ENCODE measurements at places on chromosomes 2 and 18. TPM values are rescaled to one million over a fixed set of nuclear protein-coding genes. Genes with fewer than 3 reads are reported as not detected.
A peak's percentile ranks its signal among the peaks of the same experiment; 100 is the strongest.

The M1AP gene
- total RNA-seq = not detected

The ACTR2 gene
- total RNA-seq = 47.2 TPM

The TCF4 gene
- 6.8 TPM for total RNA-seq

The FBXO41 gene
- 11.1 TPM for total RNA-seq

The SKA1 gene
- 32.6 TPM for total RNA-seq

The ASXL3 gene
- total RNA-seq = not detected

The VWC2L gene
- total RNA-seq = not detected

The CNDP1 gene
- total RNA-seq = not detected

The AMER3 gene
- not detected for total RNA-seq

GRCh38 chr2:226611944-226612318 is 187.7 kb downstream of the IRS1 start:
- DNase-seq = no peak

- DNase-seq = peak; percentile 53
Measured at GRCh38 chr2:190088917-190089316, 26.4 kb upstream of the MSTN start.

- DNase-seq = no peak
Measured at GRCh38 chr2:88196490-88197087, 26.4 kb downstream of the THNSL2 start.

DNA sequence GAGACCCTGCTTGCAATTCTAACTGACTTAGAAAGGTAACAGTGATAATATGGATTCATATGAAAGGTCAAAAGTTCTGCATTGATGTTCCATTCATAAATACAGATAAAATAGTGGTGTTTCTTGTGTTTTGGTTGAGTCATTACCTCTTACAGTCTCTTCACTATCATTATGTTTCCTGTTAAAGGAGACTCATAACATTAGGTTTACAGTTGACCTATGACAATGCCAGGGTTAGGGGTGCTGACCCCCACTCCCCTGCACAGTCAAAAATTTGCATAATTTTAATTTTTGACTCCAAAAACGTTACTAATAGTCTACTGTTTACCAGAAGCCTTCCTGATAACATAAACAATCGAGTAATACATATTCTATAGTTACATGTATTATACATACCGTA is 75.4 kb downstream of the VRK2 start:
- no peak for DNase-seq

- no peak for DNase-seq
Measured at GRCh38 chr2:45210462-45211195, 201.4 kb upstream of the SIX2 start.

GRCh38 chr2:53740170-53740569 is 27.4 kb upstream of the CHAC2 start:
- peak; percentile 33 for DNase-seq

- DNase-seq = peak; percentile 91
Measured at GRCh38 chr2:86017901-86018896, 87.5 kb downstream of the POLR1A start.

- no peak for DNase-seq
Measured at GRCh38 chr18:20971886-20972267, 139.7 kb downstream of the ROCK1 start.

DNA sequence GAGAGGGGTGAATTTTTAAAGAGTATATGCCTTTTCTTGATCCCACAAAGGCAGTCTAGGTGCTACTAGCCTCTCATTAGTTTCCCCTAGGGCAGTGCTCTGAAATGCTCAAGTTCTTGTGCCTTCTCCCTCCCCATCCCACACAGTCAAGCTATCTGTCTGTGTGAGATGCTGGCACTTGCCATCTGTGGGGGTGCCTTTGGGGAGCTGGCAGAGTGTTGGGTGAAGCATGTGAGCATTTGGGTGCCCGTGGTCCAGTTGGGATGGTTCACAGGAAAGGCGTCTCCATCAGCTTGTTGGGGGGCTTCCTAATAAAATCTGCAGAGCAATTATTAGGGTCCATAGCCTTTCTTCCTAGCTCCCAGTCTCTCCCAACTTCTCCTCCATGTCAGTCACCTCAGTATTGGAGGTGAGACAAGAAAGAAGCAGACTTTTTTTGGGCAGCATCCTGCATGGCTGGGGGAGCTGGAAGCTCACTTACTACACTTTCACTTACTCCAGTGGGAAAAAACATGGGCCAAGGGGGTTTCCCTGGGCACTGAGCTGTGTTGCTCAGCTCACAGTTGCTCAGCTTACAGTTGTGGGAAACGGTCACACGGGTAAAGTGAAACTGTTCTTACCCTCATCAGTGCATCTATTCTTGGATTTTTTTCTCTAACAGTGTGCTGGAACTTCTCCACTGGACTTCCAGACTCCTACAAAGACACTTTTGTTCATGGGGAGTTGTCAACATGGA is 29.3 kb downstream of the COLEC11 start:
- DNase-seq = no peak

DNA sequence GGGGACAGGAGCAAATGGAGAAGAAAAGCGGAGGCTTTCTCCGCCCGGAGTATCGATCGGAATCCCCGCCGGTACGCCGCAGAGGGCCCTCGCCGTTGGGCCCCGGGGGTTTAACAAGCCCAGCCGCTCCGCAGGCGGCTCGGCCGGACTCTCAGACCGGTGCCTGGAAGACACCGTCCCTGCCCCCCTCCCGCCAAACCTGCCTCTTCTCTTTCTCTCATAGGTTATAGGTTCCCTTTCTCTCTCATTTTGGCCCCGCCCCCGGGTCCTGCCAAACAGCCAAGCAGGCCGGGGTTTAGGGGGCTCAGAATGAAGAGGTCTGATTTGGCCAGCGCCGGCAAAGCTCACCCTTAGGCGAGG is 4.4 kb downstream of the ONECUT2 start:
- DNase-seq = no peak

DNA sequence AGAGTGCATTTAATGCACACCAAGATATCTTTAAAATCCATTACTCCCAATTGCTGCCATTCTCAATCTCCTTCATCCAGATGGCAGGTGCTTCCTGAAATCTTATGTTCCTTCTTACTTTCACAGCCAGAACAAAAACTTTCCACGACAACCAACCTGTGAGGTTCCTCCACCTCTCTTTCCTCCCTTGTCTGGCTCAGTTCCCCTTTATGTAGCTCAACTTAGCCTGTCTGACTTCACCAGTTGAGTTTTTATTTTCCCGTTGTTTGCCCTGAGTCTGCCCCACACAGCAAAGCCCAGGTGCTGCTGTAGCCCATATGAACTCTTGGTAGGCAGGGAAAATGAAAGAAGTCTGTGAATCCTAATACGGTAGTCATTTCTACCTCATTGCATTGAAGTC is 112.5 kb downstream of the MREG start:
- DNase-seq = no peak
